NCI-H1436 (cell line): ENCODE measurements at places on chromosomes 1 and 21.

GRCh38 chr1:226135709-226136108 is 50.8 kb downstream of the ACBD3 start:
- DNase-seq, result no peak

- no peak for DNase-seq
These were observed 2.9 kb downstream of the BTBD19 start for GRCh38 chr1:44811234-44811633.

DNA sequence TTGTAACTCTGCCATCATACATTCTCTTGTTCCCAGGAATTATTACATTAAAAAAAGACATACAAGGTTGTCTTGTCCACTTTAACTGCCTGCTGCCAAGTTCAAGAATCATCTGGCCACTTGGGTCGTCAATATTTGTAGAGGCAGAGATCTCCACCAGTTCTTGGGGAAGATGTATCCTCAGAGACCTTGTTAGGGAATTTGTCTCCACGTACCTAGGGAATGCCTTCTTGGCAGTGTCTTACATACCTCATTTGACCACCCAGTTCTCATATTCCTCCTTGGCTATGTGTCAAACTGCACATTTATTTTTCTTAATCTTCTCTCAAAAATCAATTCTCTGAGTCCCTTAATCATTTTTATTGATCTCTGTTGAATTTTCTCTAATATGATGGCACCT is 266.0 kb downstream of the SPATA17 start:
- no peak for DNase-seq

- peak; percentile 92 for DNase-seq
These were observed at the start of gene KIF21B for GRCh38 chr1:201023517-201023902. Gene KIF21B, minus strand, starts transcription at chr1:201023714. Its CDS starts 331 bp downstream, at chr1:201023383.

- no peak for DNase-seq
These were observed 11.6 kb downstream of the IVNS1ABP start for GRCh38 chr1:185305419-185305818.

- DNase-seq, result no peak
These were observed 17.9 kb upstream of the SMG7 start for GRCh38 chr1:183454377-183454776.

DNA sequence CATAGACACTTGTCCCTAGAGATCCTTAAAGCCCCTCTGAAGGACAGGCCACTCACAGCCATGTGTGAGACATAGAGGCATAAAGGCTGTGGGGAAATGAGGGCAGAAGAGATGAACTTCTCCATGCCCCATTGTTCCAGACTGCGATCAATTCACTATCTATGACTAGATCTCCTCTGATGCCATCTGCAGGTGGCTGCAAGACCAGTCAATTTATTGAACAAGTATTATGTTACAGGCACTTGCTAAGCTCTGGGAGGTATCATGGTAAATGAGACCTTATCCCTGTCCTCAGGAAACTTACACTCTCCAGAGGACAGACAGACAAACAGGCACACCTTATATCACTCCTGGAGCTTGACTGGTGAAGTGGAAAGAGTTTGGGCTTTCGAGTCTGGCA is 22.9 kb downstream of the UBIAD1 start:
- DNase-seq, result no peak

GRCh38 chr1:112368198-112368597 is 27.8 kb upstream of the CTTNBP2NL start:
- DNase-seq, result no peak

DNA sequence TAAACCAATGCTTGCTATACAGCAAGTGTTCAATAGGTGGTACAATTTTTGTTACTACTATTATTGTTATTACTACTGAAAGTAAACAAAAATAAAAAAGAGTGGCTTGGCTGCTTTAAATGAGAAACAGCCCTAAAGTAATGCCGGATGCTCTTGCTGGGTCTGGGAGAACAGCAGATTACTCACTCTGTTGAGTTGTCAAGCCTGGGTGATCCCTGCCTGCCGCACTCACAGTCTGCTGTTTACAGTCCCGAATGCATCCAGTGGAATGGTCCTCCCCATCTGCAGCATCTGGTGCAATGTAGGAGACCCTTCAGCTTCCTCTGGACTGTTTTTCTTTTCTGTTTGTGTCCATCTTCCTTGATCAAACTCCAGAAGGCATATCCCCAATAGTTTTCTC is 102.7 kb upstream of the IVNS1ABP start:
- no peak for DNase-seq

GRCh38 chr1:183051546-183051945 is 28.3 kb downstream of the LAMC1 start:
- no peak for DNase-seq

DNA sequence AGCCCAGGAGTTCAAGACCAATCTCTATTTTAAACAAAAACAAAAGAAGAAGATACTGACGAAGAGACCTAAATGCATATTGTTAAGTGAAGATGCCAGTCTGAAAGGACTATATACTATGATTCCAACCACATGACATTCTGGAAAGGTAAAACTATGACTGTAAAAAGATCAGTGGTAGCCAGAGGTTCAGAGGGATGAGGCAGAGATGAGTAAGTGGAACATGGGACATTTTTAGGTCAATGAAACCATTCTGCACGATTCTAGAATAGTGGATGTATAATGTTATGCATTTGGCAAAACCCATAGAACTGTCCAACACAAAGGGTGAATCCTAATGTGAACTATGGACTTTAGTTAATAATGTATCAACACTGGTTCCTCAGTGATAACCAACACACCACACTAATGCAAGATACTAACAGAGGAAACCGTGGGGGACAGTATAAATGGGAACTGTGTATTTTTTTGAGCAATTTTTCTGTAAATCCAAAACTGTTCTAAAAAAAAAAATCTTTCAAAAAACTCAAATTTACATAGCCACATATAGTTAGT is 8.2 kb downstream of the RC3H1 start:
- no peak for DNase-seq

DNA sequence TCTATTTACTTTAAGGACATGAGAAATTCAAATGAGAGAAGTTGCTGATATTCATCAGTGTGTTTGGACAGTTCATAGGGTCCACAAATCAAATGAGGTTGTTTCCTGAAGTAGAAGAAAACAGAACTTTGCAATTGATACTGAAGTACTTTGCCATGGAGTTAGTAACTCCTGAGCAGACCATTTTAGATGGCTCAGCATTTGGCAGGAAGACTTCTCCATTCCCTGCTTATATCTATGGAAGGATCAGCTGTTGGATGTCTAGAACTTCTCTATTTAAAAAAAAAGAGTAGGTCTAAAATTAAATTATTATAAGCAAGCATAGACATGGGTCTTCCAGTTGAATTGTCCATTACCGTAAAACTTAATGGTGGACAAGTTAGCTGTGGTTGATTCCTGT is 5.1 kb downstream of the TMEM167B start:
- no peak for DNase-seq

GRCh38 chr1:91771717-91772116 is 114.2 kb downstream of the TGFBR3 start:
- DNase-seq, result no peak

DNA sequence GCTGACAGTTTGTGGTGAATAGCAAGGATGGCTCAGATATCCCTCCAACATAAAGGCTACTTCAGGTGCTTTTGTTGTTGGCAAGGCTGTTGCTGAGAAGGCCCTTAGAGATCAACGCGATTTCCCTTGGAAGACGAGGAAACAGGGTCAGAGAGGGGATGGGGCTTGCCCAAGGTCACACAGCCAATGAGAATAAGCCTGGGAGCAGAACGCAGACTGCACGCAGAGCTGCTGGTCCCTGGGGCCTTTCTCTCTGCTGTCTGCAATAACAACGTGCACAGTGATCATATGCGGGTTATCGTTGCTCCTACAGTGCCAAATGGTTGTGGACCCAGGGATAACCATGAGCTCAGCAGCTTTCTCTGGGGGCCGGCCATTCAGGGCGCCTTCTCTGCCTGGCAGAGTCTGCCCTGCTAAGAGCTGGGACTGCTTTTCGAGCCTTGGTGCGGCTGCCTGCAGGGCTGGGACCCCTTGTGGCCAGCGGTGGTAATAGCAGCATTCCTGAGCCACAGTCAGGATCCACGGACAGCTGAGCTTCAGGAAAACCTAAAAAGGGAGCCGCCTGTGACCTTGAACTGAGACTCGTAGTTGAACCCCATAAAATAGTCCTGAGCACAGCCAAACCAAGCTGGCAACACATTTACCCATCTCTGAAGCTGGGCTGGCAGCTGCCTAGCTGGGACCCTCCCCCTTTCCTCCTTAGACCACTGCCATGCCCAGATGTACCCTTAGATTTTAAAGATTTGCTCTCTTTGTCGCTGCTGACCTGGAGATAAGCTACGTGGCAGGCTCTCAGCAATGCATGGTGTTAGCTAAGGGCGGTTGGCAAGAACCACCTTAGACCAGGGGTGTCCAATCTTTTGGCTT is 39.8 kb downstream of the HTR6 start:
- DNase-seq, result peak; percentile 64

GRCh38 chr1:199667089-199667488 is 360.4 kb upstream of the NR5A2 start:
- no peak for DNase-seq

- no peak for DNase-seq
These were observed 45.7 kb downstream of the APP start for GRCh38 chr21:26124896-26125295.
